ENCODE measurements at places on chromosomes 3 and 15.

DNA sequence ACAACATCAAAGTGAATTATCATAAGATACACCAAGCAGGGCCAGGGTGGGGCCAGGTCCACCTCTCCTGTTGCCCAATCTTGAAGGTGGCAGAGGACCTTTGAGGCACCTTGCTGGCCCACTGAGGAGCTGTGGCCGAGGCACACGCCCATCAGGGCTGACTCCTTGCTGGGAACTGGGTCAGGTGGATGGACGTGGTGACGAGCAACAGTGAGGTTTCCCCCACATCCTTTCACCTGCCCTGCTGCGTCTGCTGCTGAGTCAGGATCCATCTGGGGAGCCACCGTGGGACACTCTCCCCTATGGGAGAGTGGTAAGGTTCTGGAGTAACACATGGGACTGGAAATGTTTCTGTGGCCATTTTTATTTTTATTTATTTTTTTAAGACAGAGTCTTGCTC lies 17.3 kb upstream of the FURIN start:
- no peak for DNase-seq

DNA sequence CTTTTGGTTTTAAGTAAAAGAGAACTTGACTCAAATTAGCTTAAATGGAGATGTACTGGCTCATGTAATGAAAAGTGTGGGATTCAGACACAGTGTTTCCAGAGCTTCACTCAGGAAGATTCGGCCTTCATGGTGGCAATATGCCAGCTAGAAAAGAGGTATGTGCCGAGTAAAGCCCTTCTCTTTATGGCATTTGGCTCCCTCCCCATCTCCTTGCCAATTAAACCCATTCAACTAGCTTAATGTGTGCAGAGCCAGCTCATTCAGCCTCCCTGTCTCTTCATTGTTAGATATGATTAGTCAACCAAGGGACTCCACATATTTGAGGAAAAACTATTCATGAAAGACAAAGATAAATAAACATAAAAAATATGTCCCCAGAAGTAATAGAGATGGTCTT lies 15.0 kb upstream of the TRANK1 start:
- no peak for DNase-seq

GRCh38 chr3:100880072-100880471 lies 113.1 kb downstream of the ABI3BP start:
- DNase-seq = no peak

DNA sequence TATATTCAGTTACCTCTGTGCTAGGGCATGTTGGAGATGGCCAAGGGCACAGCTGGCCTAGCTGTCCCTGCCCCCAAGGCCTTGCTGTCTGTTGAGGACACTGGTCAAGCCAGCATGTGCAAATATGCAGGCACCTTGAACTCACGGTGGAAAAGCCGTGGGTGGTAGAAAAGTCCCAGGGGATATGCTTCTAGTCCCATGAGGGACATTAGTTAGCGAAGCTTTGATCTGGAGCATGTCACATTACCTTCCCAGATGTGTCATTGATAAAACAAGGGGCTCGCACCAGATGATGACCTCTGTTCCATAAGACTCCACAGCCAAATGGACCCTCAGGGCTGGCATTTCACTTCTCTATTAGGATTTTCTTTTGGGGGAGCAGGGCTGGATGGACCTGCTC lies 14.2 kb upstream of the TMEM158 start:
- no peak for DNase-seq

GRCh38 chr15:60546744-60547143 lies 67.8 kb upstream of the ICE2 start:
- DNase-seq = no peak

GRCh38 chr3:156246961-156247725 lies 126.8 kb downstream of the KCNAB1 start:
- peak; percentile 6 for DNase-seq

DNA sequence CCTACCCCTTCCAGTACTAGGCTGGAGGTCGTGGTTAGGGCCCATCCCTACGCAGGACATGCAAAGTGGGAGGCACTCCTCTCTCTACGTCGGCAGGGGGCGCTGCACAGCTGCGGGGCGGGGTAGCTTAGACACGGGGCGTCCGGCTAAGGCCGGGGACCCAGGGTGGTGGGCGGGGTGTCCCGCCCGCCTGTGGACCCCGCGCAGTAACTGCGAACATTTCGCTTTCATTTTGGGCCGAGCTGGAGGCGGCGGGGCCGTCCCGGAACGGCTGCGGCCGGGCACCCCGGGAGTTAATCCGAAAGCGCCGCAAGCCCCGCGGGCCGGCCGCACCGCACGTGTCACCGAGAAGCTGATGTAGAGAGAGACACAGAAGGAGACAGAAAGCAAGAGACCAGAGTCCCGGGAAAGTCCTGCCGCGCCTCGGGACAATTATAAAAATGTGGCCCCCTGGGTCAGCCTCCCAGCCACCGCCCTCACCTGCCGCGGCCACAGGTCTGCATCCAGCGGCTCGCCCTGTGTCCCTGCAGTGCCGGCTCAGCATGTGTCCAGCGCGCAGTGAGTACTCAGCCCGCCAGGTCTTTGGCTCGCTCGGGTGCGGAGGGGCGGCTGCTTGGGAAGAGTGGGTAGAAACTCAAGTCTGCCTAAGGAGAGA lies at the start of gene IL12A:
Gene IL12A, plus strand, starts transcription at position 219 of the 655 bp plus-strand sequence.
- peak; percentile 81 for DNase-seq

DNA sequence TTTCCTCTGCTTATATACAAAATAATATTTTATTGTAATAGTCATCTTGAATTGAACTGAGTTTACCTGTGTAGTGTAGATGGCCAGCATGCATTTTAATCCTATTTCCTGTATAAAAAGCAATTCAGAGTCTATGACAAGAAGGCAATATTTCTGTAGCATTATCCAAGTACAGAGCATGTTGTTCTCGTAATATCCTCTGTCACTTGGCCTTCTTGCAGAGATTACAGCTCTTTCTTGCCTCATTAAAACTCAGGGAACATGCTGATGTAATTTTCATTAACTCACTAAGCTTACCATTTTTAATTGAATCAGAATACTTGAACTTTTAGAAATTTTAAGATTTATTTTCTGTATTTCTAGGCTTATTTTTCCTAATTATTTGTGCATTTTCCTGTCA lies 203.3 kb upstream of the AGTR1 start:
- no peak for DNase-seq

DNA sequence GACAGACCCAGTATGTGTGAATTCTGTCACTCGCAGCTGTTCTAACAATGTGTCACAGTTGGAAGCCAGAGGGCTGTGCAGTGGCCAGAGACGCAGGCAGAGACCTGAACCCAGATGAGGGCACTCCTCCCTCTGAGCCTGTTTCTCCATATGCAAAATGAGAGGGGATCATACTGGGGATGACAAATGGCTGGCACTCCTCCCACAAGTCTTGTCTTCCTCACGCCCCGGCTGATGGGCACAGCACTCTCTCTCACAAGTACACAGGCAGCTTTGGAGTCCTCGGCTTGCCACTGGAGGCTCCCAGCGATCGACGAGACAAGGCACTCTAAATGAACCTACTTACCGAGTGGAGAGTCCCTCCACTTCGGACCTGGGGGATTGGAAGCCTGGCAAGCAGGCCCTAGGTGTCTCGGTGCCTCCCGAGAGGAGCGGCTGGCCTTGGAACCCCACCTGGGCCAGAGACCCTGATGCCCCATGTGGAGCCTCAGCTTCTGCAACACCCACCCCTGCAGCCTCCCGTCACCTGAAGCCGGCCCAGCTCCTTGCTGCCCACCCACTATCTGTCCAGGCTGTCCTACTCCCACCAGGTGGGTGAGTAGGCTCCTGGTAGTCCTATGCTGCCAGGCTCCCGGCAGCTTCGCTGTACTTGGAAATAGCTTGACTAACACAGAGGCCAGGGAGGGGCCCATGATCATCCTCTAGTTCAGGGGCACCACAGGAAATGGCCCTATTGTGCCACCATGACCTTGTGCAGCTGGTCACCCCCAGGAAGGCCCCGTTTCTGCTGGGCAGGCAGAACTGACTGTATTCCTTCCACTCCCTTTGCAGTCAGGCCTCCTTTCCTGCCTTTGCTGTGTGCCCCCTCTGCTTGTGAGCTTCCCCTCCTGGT lies 65.0 kb upstream of the IQSEC1 start:
- DNase-seq = no peak

DNA sequence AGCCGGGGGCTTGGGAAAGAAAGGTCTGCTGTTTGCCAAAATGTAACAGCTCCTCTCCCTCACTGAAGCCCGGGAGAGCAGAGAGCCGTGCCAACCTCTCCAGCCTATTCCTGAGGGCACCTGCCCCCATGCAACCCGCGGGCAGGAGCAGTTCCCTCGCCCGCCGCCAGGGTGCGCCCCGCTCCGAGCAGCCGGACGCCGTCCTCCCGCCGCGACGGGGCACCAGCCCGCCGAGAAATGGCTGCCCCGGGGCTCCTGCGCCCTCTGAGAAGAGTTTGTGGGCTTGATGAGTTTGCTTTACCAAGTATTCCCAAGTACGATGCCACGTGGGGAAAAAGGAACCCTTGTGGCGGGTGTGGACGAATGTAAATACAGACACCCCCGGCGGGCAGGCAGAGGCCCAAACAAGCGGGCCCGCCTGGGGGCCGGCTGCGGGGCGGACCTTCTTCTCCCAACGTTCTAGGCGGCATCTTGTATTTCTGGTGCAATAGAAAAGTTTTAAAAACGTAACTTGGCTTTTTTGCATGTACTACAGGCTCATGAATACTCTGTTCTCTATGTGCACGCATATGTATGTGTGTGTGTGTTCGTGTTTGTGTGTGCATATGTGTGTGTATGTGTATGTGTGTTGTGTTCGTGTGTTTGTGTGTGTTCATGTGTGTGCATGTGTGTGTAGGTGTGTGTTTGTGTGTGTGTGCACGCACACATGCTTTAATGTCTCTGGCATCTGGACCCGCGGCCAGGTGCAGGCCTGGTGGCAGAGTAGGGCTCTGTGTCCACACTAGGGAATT lies 162.9 kb downstream of the CHSY1 start:
- DNase-seq = peak; percentile 34

GRCh38 chr3:107954845-107955244 lies 136.0 kb downstream of the CD47 start:
- no peak for DNase-seq

DNA sequence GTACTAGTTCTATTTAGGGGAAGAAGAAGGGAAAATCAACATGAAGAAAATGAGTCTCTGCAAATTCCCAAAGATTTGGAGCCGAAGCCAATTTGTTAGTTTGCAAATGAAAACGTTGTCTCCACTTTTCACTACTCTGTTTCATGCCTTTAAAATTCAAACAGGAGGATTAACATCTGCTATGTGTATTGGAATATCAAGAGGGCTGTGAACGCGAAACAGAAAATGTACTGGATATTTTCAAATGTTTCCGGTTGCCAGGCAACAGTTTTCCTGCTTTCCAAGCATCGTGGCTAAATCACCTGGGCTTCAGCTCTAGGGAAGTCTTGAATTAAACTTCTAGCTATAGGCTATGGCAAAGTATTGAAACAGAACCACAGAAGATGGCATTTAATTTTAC lies 172.8 kb downstream of the KCNMB2 start:
- no peak for DNase-seq

GRCh38 chr15:61100512-61100911 lies 128.6 kb downstream of the RORA start:
- no peak for DNase-seq

- DNase-seq = no peak
Measured at GRCh38 chr3:113096188-113096892, 105.6 kb downstream of the GTPBP8 start.

GRCh38 chr3:53545310-53545995 lies 51.0 kb downstream of the CACNA1D start:
- DNase-seq = no peak

- DNase-seq = no peak
Measured at GRCh38 chr3:195450731-195451229, 8.0 kb upstream of the ACAP2 start.

DNA sequence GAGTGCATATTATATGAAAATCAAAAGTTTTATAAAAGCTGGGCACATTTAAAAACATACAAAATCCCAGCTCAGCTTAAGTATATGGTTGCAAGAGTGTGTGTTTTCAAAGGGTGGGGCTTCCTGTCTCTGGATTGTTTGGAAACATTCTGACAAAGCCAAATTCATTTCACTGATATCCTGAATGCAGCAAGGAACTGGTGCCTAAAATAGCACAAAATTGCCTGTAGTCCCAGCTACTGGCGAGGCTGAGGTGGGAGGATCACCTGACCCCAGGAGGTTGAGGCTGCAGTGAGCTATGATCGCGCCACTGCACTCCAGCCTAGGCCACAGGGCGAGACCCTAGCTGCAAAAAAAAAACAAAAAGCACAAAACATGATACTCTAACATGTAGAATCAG lies 13.0 kb upstream of the TJP1 start:
- DNase-seq = no peak

DNA sequence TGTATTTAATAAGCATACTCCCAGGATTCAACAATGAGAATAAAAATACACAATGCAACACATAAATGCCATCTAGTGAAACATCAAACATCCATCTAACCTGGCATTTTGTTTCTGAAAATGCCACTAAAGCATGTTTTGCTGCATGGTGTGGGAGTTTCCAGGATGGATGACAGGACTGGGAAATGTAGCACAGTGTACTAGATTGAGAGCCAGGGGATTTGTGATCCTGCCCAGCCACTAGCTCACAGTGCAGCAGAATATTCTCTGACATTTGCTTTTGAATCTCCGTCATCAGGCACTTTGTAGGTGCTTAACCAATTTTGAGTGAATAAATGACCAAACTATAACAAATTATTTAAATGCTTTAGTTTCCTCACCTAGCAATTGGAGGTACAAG lies 404.8 kb downstream of the GAP43 start:
- DNase-seq = no peak

DNA sequence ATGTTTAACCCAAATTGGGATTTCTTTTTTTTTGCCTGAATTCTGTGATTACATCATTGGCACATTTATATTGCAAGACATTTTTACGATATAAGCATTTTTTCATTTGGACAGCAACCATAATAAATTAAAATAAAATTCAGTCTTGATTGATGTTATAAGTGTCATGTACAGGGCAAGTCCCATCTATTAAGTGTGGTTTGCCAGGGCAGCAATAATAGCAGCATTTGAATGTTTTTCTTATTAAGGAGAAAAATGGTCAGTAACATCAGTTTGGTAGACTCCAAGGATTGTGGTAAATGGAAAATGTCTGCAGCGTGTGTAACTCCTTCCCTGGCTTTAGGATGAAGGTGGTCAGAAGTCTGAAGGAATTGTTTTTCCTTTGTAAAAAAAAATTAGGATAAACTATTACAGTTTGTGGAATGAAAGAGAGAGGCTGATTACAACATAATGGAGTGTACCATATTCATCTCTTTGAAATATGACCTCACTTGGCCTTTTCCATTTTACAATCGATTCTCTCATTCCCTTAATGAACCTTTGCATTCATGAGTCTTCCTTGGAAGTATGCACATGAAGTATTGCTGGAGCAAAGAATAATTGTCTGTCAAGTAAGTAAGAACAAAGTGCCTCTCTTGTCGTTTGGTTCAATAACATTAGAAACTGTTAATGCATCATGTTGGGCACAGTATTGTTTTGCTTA lies 405.4 kb upstream of the THRB start:
- DNase-seq = no peak

- DNase-seq = no peak
Measured at GRCh38 chr3:172217877-172218276, 178.5 kb downstream of the FNDC3B start.

All from globus pallidus (tissue), 1 donor.